ENCODE measurements at places on chromosomes 7 and 10.

DNA sequence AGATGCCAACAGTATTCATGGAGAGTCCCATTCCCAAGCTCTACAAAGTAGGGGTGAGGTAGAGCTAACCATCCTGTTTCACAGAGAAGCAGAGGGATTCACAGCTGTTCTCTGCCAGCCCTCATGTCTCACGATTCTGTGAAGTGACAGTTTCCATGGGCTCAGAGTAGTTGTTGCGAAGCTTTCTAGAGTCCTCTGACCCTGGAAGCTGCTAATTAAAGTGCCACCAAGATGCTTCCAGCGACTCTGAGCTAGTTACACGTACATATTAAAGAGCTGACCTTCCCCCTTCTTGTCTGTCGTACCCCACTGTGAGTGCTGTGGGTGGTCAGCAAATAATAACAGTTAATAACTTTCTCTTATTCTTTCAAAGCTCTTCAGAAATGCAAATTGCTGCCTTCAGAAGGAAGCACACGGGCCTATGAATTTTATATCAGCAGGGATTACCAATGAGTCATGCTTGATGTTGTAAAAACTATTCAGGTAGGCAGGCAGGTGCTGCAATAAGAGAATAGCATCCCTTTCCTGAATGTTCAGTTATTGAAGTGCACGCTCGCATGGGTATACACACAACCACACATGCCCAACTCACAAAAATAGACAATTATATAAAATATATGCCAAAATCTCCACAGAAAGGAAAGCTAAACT is 34.1 kb downstream of the DNAJB9 start:
- DNase-seq, result no peak

DNA sequence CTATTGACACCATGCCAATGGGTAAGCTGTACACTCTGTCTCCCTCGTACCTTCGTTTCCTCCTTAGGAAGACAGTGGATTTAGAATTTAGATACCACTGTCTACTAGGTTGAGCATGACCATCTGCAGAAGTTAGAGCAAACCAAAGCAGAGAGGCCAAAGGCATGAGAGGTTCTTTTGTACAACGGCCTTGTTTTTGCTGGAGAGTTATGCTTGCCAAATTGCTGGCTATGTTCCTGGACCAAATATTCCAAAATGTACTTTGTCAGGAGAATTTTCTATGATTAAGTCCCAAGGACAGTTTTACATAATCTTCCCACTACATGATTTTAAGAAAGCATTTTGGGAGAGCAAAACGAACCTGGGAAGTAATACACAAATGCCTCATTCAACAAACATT is 47.9 kb upstream of the PLCE1 start:
- DNase-seq, result no peak

GRCh38 chr7:88522771-88523293 is 216.1 kb upstream of the STEAP4 start:
- DNase-seq, result no peak

GRCh38 chr10:78685466-78686103 is 383.2 kb upstream of the ZMIZ1 start:
- no peak for DNase-seq

DNA sequence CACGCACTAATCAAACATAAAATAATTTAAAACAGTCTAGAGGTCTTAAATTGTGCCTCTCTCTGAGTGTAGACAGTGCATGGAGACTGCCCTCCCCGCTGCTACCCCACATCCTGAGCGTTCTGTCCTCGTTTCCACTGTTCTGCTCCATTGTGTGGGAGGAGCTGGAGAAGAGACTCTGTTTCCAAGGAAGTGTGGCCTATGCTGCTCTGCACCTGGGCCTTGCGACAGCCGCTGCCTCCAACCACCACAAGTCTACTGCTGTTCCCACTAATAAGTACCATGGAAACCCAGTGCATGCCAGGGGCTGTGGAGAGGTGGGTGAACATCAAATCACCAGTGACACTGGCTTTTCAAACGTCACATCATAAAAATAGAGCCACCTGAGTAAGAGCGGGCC is 19.6 kb downstream of the NRG3 start:
- DNase-seq, result no peak

DNA sequence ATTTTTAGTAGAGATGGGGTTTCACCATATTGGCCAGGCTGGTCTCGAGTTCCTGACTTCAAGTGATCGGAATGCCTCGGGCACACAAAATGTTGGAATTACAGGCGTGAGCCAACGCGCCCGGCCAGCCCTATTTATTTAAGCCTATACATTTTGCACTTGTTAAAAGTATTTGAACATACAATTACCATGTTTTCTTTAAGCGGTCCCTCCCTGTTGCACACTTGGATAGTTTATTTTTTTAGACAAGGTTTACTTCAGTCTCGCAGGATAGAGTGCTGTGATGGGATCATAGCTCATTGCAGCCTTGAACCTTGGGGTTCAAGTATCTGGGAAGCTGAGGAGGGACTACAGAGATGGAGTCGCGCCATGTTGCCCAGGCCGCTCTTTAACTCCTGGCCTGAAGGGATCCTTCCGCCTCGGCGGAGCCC is 35.7 kb upstream of the SRRM3 start:
- no peak for DNase-seq

DNA sequence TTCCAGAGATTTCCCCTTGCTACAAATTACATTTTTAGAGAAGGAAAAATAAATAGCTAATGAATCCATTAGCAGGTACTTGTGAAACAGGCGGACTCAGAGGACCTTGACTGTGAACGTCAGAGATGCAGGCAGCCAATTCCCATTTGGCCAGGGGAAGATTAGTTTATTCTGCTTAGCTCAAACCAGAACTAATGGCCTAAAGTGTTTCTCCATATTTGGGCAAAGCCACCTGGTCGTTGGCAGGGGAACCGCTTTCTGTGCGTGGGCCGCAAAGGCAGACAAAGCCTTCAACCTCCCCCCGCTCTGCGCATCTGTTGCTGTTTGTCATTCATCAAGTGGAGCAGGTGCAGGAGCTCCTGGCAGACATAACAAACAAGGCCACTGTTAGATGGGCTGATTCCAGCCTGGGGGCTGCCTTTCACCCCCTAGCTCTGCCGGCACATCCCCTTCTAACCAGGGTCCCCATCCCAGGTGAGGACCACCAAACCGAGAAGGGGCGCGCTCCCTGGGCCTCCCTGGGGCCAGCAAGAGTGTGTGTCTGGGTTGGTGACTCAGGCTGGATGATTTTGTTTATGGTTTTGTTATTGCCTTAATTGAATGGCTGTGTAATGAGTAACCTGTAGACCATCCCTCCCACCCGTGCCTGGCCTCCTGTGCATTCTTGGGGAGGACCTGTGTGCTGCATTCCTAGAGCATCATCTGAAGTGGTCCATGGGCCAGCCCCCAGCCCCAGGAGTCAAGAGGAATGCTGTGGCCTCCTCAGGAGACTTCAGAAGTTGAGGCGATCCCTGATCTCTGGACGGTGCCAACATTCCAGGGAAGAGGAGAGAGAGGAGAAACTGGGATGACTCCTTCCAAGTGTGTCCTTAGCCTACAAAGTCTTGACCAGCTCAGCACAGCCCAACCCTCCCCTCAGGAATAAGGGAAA is 14.5 kb upstream of the CPA1 start:
- no peak for DNase-seq

GRCh38 chr10:51773681-51774080 is 74.3 kb upstream of the CSTF2T start:
- no peak for DNase-seq

DNA sequence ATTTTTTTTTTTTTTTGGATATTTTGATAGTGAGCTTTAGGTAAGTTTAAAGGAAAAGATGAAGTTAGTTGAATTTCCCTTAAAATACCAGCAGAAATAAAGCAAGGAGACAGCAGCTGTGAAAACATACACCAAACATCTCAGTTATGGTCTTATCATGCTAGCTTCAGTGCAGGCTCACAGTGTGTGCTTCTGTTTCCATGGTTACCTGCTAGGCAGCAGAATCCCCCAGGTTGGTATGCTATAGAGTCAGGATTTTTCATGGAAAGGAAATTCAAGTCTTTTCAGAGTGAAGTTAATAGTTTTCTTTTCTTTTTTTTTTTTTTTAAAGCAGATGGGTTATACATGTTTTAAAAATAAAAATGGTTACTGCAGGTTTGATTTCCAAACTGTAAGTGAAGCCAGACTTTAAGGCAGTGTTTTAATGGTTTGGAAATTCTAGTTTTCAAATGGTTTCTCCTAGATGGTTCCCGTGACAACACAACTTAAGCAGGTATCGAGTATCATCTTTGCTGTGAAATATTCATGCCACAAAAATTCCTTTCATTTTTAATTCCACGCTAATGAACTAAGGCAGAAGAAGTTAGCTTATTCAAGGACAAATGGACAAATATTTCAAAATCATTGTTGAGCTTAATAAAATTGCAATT is 230.9 kb downstream of the BICC1 start:
- no peak for DNase-seq

DNA sequence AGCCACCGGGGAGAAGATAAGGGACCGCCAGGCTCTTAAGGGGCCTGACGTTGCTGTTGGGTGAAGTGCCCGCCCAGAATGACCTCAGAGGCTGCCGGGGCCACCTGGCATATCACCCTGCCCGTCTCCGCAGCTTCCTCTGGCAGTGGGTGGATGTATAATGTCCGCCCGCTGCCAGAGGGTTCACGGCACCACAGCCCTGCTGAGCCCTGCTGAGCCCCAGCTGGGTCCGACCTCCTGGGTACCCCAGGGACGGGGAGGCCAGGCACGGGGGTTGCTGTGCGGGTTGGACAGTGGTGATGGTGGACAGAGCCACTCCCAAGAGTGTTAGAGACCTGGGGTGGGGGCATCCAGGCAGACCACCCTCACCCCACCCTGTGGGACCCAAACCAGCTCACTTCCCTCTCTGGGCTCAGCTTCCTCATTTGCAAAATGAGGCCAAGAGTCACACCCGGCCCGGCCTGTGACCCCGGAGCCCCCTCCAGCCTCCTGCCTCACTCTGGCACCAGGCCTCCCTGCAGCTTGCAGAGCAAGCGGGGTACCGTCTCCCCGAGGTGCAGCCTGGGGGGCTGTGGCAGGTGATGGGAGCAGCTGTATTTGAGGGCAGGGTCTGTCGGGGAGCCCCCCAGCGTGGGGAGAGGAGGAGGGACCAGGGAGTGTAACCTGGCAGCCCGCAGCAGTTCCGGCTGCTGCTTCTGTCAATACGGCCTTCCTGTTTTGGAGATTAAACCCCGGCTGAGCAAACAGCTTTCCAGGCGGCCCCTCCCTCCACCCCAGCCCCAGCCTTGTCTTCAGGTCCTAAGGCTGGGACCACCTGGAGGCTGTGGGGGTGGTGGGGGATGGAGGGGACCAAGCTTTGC is 8.4 kb upstream of the LFNG start:
- peak; percentile 56 for DNase-seq

GRCh38 chr7:28026237-28026636 is 154.4 kb downstream of the JAZF1 start:
- DNase-seq, result no peak
